ENCODE measurements at places on chromosomes 7 and 10.

DNA sequence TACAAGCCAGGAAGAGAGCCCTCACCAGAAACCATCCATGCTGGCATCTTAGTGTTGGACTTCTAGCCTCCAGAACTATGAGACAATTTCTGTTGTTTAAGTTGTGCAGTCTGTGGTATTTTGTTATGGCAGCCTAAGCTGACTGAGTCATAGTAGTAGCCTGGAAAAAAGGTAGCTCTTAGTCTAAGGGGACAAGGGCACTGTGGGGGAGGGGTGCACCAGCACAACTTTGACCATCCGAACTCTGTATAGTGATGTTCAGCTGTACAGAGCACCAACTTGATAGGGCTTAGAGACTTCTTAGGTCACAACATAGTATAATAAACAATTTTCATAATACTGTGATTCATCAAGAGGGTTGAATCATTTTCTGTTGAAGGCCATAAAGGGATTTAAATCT, 14.3 kb downstream of the EIF4EBP2 start:
- DNase-seq, result no peak

- no peak for DNase-seq
These were observed 52.0 kb downstream of the MMRN2 start for GRCh38 chr10:86905429-86905828.

DNA sequence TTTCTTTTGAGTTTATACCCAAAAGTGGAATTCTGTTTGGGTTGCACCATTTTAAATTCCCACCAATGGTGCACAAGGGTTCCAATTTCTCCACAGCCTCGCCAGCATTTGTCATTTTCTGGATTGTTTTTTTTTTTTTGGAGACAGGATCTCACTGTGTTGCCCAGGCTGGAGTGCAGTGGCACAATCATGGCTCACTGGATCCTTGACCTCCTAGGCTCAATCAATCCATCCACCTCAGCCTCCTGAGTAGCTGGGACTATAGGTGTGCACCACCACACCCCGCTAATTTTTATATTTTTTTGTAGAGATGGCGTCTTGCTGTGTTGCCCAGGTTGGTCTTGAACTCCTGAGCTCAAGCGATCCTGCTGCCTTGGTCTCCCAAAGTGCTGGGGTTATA, 46.6 kb downstream of the CUX1 start:
- DNase-seq, result no peak

GRCh38 chr10:75021379-75022249, 89.8 kb upstream of the SAMD8 start:
- DNase-seq, result no peak
